NCI-H2107 (cell line): ENCODE measurements at places on chromosomes 11 and 22.

DNA sequence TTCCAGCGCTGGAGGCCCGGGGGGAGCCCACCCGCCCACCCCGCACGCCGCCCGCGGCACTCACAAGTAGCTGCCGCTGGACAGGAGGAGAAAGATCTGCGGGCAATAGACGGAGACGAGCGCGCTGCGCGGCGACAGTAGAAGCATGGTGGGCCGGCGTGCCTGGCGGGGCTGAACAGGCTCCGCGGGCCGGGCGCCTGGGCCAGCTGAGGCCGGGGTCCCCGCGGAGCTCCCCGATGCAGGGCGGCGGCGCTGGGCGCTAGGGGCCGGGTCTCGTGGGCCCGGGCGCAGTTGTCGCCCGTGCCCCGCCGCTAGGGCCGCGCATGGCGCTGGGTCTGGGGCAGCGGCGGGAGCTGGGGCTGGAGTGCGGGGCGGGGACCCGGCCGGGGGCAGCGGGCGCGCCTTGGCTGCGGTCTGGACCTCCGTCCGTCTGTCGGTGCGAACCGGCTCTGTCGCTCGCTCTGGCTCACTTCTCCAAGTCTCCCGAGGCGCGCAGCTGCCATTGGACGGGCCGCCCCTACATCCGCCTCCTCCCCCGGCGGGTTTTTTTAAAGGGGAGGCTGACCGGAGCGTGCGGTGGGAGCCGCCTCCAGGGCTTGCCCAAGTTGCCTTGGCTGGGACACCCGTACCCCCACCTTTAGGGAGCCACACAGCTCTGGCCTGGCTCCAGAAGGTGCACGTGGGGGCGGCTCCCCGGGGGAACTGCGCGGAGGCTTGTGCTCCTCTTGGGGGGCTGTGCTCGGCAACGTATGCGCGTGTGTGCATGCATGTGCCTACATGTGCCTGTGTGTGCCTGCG is 4.7 kb downstream of the WNT7B start:
- no peak for DNase-seq

GRCh38 chr11:69403556-69404215 is 77.8 kb upstream of the LINC01488 start:
- no peak for DNase-seq

DNA sequence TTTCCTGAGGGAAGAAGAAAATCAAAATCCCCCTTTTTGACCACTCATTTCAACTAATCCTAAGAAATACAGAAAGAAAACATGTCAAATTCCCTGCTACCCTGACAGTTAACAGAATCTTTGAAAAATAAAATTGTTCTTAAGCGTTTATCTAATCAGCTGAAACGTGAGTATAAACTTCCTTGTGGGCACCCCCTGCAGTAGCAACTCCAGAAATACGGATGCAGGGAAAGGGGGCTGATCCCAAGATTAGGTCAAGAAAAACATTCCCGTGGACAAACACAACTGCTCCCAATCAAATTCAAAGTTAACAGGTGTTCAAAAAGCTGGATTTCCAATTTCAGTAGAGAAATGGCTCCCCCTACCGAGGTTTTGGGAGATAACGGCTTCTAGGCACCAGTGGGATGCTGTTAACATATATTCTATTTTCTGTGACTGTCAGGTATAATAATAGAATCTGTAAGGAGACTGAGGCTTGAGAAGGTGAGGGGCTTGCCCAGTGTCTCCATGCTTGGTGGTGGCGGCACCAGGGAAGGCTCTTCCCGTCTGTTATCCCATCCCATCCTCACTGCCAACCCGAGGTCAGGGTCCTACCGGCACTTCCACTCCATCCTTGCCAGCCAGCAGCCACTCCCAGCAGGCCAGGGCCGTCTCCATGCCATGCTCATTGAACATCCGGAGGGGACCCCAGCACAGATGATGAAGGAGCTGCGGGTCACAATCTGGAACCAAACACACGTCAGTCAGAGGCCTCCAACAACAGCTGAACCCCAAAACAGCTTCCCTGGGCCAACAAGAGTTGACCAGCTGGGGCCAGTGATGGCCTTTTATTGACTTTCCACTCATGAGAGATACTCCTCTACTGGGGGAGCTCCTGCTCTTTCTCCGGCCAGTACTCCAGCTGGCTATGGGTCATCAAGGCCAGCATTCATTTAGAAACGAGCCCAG is 32.0 kb upstream of the SERPIND1 start:
- no peak for DNase-seq

DNA sequence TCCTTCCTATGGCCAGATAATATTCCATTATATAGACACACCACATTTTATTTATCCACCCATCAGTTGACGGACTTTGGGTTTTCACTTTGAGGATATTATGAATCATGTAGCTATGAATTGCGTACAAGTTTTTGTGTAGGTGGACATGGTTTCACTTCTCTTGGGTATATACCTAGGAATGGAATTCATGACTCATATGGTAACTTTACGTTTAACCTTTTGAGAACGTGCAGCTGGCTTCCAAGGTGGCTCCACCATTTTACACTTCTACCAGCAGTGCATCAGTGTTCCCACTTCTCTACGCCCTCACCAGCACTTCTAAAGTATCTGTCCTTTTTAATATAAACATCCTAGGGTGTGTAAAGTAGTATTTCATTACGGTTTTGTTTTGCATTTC is 112.0 kb downstream of the PLEKHA7 start:
- DNase-seq = no peak

GRCh38 chr11:11978792-11979487 is 29.5 kb downstream of the DKK3 start:
- DNase-seq = peak; percentile 54

GRCh38 chr22:41596776-41597634 is 7.4 kb upstream of the PMM1 start:
- peak; percentile 6 for DNase-seq

DNA sequence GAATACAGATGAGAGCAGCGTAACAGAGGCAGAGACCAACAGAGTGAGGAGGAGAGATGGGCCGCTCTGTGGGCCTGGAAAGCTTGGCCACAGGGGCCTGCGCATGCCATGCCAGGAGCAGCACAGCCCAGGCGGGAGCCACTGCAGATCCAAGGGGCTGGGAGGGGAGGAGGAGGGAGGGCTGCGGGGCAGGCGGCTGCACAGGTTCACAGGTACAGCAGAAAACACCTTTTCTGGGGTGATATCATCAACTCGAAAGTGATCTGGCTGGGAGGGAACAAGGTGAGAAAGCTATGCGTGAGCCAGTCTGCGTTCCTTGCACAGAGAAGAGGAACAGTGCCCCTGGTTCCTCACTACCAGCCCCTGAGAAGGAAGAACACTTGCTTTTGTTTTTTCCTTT is 14.8 kb downstream of the VPS37C start:
- no peak for DNase-seq

DNA sequence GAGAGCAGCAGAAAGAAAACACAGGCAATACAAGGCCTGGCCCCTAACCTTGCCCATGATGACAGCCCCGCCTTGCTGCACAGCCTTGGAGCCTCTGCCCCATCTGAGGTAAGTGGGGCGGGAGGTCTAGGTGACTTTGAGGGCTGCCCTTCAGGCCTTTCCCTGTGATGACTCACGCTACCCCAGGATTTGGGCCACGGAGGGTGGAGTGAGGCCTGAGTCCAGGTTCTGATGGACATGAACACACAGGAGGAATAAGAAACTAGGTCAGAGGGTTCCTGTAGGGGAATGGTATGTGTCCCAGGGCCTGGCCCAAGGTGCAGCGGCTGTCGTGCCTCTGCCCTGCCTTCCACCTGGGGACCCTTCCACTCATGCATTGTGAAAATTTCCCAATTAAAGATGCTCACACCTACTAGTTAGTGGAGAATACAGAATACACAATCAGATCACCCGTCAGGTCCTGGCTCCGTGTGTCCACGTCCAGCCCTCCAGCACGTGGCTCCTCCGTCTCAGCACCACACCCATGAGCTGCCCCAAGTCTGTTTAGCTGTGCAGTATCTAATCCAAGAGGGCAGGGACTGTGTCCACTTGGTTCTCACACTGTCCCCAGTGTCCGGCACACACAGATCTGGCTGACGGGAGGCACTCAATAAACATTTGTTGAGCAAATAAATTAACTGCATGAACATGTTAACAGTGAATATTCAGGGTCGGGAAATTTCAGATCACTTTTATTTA is 111.0 kb downstream of the CHST1 start:
- no peak for DNase-seq

DNA sequence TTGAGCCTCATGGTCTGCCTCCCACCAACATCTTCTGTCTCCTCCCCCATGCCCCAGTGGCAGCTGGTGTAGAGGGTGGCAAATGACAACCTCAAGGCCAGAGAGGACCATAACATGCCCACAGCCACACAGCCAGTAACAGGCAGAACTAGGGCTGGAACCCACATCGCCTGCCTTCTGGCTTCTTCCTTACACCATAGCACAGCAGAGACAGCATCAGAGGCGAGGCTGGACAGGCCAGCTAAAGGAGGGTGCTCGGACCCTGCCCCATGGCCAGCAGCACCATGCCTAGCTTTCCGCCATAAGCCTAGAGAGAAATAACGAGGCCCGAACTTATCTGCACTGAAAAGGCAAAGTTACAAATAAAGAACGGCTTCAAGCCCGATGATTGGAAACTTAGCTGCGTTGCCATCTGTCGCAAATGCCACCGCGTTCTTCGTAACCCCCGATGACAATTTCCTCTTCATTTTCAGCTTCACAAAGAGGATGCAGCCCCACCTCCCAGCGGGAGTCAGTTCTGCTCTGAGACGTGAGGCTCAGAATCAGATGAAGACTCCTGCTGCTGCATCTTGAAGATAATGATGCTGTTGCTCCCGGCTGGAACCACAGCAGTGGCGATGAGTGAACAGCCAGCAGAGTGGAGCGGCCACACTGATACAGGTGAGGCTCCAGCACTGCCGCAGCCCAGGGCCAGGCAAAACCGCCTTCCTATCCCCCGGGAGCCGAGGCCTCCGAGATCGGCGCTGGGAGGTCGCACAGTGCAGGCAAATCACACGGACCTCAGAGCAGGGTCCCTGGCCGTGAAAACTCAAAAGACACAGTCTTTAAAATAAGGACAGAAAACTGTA is 73.8 kb upstream of the RTL6 start:
- no peak for DNase-seq
